ENCODE measurements at places on chromosomes 6 and 20.

- DNase-seq = no peak
Observed at GRCh38 chr6:91824331-91824730, 1237.5 kb upstream of the MAP3K7 start.

- DNase-seq = peak; percentile 85
Observed at GRCh38 chr6:2876210-2877056, 26.7 kb downstream of the SERPINB9 start.

GRCh38 chr6:31120151-31120915 is at the start of gene CDSN:
CDSN (minus strand) TSS chr6:31120446; CDS start chr6:31120419, 27 bp downstream.
- no peak for DNase-seq

GRCh38 chr6:132995432-132995831 is 181.1 kb downstream of the RPS12 start:
- peak; percentile 6 for DNase-seq

- no peak for DNase-seq
Observed at GRCh38 chr20:22080985-22081384, 375.5 kb downstream of the PAX1 start.

DNA sequence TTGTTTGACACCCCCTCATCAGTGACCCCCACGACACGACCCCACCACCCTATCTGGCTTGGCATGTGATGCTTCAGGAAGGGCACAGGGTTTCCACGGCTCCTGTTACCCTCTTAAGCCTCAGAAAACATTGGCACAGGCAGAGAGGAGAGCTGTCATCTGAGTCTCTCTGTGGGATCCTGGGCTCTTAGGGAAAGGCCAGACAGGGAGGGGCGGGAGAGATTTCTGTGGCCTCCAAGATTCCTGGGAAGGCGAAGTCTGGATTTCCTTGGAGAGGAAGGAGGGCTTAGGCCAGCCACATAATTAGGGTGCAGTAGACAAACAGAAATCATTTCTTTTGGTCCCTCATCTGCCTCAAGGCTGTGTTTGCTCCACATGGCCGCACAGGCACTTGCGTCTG is 191.6 kb upstream of the SNX9 start:
- peak; percentile 38 for DNase-seq

- DNase-seq = no peak
Observed at GRCh38 chr20:58023346-58023745, 205.1 kb downstream of the ANKRD60 start.

GRCh38 chr6:128186729-128187128 is 285.9 kb upstream of the THEMIS start:
- no peak for DNase-seq

DNA sequence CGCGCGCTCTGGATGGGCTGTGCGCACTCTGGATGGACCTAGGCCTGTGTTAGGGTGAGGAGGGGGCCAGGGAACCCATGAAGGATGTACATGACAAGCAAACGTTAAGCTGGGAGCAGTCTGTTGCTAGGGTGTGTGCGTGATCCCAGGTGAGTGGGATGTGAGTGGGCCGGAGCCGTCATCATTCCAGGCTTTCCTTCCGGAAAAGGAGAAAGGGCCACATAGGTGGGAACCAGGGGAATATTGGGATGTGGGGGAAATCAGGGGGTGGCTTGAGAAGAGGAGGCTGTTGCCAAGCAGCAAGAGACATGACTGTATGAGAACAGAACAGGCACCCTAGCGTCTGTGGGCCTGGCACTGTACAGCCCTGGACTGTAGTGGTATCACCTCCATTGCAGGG is 49.7 kb upstream of the EPB41L1 start:
- DNase-seq = no peak

- DNase-seq = no peak
Observed at GRCh38 chr6:150863213-150863928, 2.1 kb upstream of the MTHFD1L start.

DNA sequence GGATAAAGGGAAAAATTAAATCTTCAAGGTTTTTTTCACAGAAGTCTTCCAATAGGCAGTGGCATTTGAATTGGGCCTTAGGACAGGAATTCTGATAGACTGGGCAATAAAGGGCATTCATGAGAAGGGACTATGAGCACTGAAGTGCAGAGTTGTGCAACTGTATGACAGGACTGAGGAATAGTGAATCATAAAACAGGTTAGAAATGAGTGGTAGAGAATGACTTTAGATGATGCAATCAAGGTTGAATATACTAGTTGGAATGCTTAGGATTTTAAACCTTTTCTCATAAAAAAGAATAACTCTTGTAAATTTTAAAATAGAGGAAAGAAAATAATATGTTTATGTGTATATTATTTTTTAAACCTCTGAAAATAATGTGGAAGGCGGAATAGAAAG is 944.7 kb downstream of the PHF3 start:
- DNase-seq = no peak

GRCh38 chr20:62117658-62118057 is 4.6 kb upstream of the LSM14B start:
- DNase-seq = no peak

DNA sequence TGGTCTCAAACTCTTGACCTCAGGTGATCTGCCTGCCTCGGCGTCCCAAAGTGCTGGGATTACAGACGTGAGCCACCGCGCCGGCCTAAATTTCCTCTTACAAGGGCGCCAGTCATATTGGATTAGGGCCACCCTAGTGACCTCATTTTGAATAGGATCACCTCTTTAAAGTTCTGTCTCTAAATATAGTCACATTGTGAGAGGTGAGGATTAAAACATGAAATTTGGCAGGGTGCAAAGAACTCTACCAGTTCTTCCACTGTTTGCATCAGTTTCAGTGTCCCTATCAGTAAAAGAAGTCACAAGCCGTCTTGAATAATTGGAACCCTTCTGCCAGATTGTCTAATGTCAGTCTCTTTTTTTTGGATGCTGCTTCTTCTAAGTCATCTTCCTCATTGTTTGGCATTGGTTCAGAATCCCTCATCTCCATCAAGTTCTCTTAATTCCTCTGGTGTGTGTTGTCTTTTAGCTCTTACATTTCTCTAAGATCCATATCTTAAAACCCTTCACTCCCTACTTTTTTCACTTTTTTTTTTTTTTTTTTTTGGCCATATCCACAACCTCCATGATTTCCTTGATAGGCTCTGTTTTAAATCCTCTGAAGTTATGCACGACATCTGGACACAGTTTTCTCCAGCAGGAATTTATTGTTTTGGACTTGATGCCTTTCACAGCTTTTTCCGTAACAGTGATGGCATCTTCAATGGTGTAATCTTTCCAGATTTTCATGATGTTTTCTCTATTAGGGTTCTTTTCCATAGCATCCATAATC is 56.8 kb downstream of the NCOA3 start:
- no peak for DNase-seq

- no peak for DNase-seq
Observed at GRCh38 chr20:63706027-63706695, 1.6 kb downstream of the ARFRP1 start.

DNA sequence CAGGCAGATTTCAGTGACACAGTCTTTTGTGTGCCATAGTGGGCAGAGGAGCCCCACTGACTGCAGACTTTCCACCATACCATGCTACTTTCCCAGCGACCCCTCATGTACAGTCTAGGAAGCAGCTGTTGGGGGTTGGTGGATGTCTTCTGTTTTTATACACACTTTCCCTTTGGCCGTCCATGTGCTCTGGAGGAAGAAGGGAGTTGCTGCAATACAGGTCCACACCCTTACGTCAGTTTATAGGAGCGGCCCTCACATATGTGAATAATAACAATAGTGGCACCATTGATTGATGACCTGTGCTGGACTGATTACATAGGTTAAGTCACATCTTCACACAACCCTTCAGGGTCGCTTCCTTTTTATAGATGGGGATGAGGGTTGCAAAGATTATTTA is 17.5 kb upstream of the CCN2 start:
- no peak for DNase-seq

All from AG20443 (cell line).